ENCODE measurements at places on chromosomes 2 and 18.

DNA sequence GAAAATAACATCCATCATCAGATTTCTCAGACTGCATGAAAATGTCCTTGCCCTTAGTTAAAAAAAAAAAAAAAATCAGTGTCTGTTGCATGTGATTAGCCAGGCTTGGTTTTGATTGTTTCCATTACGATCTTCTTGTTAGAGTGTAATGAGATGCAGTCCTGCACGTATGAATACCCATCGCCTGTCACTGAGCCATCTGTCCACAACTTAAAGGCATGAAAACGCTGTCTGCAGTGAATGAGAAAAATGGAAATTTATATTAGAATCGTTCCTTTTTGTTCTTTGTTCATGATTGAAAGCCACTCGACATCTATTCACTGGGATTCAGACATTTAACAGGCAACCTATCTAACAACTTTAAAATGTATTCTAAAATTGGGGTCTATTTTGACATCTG lies 521.7 kb upstream of the SPHKAP start:
- no peak for DNase-seq

GRCh38 chr2:150589681-150590080 lies 102.2 kb upstream of the RND3 start:
- DNase-seq = no peak

- no peak for DNase-seq
These were observed 407.0 kb downstream of the PID1 start for GRCh38 chr2:228864131-228864530.

DNA sequence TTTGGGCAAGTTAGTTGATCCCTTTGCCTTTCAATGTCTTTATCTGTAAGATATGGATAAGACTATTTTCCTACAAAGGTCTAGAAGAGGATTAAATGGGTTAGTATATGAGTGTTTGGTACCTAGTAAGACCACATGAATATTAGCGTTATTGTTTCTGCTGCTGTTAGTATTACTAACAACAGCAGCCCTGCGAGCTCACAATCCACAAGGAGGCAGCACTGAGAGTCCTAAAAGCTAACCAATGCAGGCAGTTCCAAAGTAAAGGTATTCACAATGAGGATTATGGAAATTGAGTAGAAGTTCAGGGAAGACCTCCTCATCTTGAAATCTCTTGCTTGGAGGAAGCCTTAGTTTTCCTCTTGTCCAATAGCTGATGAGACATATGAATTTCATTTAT lies 248.9 kb downstream of the TDRD15 start:
- DNase-seq = no peak

GRCh38 chr18:35484034-35484433 lies 13.7 kb downstream of the INO80C start:
- DNase-seq = no peak

GRCh38 chr2:38474715-38475566 lies 97.9 kb upstream of the ATL2 start:
- no peak for DNase-seq

DNA sequence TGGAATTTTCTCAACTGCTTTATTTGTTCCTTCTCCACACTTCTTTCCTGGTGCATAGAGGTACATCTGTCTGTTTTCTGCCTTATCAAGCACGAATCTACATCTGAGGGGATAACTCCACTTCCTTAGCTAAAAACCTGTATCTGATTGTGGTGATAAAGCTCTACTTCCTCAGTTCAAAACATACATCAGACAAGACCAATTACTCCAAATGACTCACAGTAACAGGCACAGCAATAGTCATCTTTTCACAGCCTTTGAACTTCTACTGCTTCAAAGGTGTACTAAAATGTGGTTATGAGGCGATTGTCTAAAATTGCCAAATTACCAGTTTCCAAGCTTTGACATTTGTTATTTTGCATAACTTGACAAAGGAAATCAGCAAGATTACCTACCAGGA lies 803.6 kb upstream of the ZEB2 start:
- DNase-seq = peak; percentile 31

- DNase-seq = no peak
These were observed 32.3 kb upstream of the GCG start for GRCh38 chr2:162184359-162184758.

- DNase-seq = no peak
These were observed 3.2 kb upstream of the MPP4 start for GRCh38 chr2:201701646-201702045.

- no peak for DNase-seq
These were observed 131.9 kb downstream of the IRS1 start for GRCh38 chr2:226667736-226668135.

DNA sequence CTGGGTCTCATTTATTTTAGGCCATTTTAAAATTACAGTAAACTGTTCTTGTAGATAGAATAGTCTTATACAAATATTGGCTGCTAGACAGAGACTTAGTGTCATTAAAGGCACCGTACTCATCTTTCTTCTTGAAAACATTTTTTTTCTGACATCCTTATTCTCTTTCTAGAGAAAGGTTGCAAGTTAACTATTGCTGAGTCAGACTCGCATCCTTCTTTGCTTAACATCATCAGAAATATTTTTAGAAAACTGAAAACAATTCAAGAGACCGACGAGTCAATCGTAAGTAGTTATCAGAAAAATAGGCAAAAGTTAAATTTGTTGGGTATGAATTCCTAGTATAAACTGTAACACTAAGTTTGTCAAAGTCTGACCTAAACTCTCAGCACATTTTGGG lies 72.2 kb downstream of the HNMT start:
- peak; percentile 31 for DNase-seq

- DNase-seq = peak; percentile 14
These were observed 35.8 kb downstream of the PID1 start for GRCh38 chr2:229235131-229235914.

- DNase-seq = no peak
These were observed 529.3 kb upstream of the LRRTM4 start for GRCh38 chr2:78051480-78051879.

DNA sequence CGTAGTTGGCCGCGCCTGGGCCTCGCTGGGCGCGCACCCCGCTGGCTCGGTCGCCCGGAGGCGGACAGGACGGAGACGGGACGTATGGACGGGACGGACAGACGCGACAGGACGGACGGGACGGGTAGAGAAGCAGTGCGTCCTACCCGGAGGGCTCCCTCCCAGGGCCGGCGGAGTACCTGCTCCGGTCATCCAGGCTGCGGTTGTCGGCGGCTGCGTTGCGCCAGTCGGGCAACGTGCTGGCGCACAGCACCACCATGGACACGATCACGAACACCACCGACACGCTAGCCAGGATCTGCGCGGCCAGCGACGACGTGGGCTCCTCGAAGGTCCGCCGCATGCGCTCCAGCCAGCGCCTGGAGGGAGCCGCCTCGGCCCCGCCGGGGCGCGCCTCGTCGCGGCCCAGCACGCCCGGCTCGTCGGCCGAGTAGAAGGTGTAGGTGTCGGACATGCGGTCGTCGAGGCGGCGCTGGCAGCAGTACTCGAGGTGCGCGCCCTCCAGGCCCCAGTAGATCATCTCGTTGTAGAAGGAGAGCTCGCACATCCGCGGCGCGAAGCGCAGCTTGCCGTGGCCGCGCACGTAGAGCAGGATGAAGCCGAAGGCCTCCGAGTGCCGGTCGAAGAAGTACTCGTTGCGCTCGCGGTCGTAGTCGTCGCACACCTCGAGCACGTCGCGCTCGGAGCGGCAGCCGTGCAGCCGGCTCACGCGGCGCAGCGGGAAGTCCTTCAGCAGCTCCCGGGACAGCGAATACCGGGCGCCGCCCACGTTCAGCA lies 903 bp downstream of the KCNG3 start:
- DNase-seq = no peak

- peak; percentile 36 for DNase-seq
These were observed 3.7 kb upstream of the SPR start for GRCh38 chr2:72883356-72883962.

DNA sequence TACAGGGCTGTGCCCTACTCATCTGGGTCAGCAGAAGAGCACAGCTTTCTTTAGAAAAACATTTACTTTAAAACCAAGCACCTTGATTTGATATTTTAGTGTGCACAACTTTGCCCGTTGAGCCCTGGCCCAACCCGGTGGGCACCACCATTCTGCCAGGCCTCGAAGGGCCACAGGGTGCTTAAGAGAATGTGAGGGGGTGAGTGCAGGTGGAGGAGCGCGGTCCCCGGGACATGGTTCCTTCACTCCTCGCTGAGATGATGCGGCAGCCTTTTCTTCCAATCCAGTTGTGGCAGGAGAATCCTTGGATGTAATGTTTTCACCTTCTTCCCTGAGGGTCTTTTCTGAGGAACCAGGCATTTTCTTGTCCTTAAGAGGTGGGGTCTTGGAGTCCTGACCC lies 119.0 kb downstream of the RPIA start:
- DNase-seq = no peak

GRCh38 chr18:47736376-47737140 lies 193.9 kb downstream of the SMAD2 start:
- no peak for DNase-seq

GRCh38 chr2:31032475-31032874 lies 105.8 kb downstream of the GALNT14 start:
- DNase-seq = no peak

DNA sequence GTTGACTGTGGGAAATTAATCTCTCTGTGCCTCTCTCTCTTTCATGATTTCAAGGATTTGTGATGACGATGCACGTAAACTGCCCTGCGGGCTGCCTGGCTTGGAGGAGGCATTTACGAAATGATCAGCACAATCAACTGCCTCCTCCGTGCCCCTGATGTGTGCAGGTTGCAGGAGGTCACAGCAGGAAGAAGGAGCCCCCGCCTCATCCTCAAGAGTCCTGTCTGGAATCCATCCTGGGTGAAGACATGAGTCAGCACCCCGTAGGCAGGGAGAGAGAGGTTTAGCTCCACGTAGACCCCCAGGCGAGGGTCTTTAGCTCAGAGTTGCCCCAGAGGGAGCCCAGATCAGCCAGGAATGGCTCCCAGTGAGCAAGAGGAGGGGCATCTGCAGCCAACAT lies 17.1 kb upstream of the TEX51 start:
- DNase-seq = no peak

GRCh38 chr2:75421986-75422385 lies 138.8 kb downstream of the EVA1A start:
- DNase-seq = no peak

DNA sequence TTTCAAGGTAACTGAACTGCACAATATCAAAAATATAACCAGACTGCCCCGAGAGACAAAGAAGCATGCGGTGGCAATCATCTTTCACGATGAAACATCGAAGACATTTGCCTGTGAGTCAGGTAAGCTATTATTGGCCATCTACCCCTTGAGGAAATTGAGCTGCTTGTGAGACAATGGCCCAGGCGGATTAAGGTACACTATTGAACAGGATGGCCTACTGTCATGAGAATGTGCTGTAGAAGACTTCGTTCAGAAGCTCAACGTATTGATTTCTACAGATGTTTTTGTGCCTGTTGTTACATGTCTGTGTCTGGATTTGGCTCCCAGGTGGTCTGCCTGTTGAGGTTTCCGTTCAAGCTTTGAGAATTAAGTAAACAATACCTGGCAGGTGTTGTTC lies 198.7 kb downstream of the DOK6 start:
- no peak for DNase-seq

DNA sequence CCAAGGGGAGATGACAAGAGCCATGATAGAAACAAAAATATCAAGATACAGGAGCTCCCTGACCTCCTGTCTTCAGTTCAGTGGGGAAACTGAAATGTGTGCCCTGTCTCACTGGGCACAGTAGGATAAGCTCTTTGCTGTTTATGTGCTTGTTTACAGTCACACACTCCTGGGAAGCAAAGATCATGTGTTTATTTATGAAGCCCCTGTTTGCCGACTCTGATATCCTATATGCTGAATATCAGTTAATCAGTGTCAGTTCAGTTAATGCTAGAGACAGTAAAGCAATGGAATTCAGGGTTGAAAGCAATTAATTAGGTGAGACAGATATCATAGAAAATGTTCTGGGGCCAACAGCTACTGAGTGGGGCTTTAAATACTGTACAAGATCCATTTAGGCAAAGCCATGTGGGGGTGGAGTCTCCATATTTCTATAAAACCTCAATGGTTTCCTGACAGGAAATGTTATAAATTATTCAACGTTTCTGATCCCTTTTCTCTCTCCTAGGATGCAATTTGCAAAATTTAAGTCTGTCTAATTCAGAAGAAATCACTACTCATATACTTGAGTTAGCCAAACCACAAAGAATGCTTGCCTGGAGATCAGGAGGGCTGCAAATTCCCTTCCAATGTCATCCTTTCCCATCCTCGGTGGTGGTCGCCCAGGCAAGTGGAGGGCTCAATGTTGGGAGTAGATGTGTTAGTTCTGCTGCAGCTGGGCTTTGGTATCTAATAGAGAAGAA lies 551.3 kb downstream of the CMPK2 start:
- DNase-seq = peak; percentile 59

GRCh38 chr2:210663631-210664089 lies 107.3 kb downstream of the CPS1 start:
- peak; percentile 1 for DNase-seq

GRCh38 chr2:239189711-239190131 lies 211.1 kb downstream of the HDAC4 start:
- DNase-seq = no peak

- no peak for DNase-seq
These were observed 42.3 kb downstream of the EN1 start for GRCh38 chr2:118805064-118805690.

DNA sequence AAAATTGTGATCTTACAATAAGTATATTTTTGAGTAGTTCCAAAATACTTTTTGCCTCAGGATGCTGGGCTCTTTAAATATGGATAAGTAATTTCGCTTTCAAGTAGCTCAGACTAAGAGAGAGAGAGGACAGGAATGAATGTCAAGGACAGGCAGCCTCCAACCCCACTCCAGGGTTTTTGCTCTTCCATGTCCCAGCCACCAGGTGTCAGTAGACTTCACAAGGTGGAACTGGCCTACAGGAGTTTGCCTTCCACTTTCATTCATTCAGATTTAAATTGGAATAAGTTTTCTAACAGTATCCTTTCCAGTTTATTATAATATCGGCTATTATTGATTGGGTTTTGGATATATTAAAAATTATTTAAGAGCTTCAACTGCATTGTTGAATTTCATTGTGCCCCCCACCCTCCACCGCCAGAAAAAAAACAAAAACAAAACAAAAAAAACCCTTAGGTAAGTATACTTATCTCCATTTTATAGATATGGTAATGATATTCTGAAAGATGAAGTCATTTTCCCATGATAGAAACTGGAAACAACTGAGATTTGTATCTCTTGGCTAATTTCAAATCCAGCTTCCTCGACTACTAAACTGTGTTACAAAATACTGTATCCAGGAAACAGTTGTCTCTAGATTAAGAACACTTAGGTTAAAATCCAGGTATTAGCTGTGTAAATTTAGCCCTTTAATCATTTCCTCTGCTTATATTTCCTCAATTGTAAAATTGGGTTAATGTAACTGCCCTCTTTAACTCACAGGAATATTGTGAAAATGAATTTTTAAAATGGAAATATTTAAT lies 793.1 kb downstream of the ERBB4 start:
- peak; percentile 52 for DNase-seq

- DNase-seq = peak; percentile 20
These were observed 1470.3 kb upstream of the ACVR2A start for GRCh38 chr2:146374505-146374904.

GRCh38 chr2:239462671-239463506 lies 62.1 kb upstream of the HDAC4 start:
- DNase-seq = no peak

All from fibroblast of upper back skin (primary cell).